Activated naive CD8-positive, alpha-beta T cell treated with anti-CD3 and anti-CD28 coated beads for 36 hours (primary cell): ENCODE measurements at places on chromosomes 1 and 21. TPM values are rescaled to one million over a fixed set of nuclear protein-coding genes. Genes with fewer than 3 reads are reported as not detected.

Gene TEX35
- not detected for total RNA-seq

Gene CYP4A22
- total RNA-seq: not detected

Gene SPATA6
- total RNA-seq: 3.0 TPM

Gene LCE6A
- not detected for total RNA-seq

Gene FCGR3B
- not detected for total RNA-seq

Gene FLG2
- not detected for total RNA-seq

Gene LENEP
- total RNA-seq: not detected

Gene NEK2
- total RNA-seq: 24.2 TPM

Gene CD5L
- not detected for total RNA-seq

Gene C21orf58
- 16.5 TPM for total RNA-seq

Gene ABCD3
- total RNA-seq: 33.3 TPM

Gene SMPDL3B
- 0.97 TPM for total RNA-seq

Gene OLFM3
- total RNA-seq: not detected

DNA sequence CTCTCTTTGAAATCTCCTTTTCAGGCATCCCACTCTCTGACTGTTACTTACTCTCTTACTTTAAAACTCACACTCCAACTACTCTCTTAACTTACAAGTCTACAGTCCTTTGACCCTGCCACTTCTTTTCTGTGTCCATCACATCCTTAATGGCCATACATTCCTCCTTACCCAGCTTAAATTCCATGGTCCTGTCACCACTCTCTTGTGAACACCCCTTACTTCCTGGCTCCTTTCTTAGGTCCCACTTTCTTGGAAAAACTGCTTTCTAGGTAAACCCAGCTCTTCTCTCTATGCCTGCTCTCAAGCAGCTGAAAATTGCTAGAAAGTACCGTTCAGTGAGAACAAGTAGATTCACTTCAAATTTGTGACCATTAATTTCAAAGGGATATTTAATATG, 109.1 kb downstream of the OLFML2B start:
- H3K27ac ChIP-seq: no peak overlapping the region
- H3K36me3 ChIP-seq: peaks cover 14% of the 10 kb centered on the region
- H3K27me3 ChIP-seq: no peaks in the 10 kb centered on the region
- H3K4me1 ChIP-seq: peaks cover 24% of the 10 kb centered on the region
- no peak overlapping the region for H3K4me3 ChIP-seq

- peak overlapping the region; percentile 100 for H3K4me3 ChIP-seq
- H3K27ac ChIP-seq: peak overlapping the region; percentile 100
- DNase-seq: peak; percentile 43
- peaks cover 31% of the 10 kb centered on the region for H3K36me3 ChIP-seq
- H3K4me1 ChIP-seq: peaks cover 44% of the 10 kb centered on the region
- peaks cover 5% of the 10 kb centered on the region for H3K27me3 ChIP-seq
These were observed 648 bp downstream of the ATP5PF start for GRCh38 chr21:25733859-25734653.

GRCh38 chr1:224387302-224387912, 30.7 kb downstream of the CNIH4 start:
- peaks cover 50% of the 10 kb centered on the region for H3K4me1 ChIP-seq
- H3K27me3 ChIP-seq: no peaks in the 10 kb centered on the region
- DNase-seq: no peak

DNA sequence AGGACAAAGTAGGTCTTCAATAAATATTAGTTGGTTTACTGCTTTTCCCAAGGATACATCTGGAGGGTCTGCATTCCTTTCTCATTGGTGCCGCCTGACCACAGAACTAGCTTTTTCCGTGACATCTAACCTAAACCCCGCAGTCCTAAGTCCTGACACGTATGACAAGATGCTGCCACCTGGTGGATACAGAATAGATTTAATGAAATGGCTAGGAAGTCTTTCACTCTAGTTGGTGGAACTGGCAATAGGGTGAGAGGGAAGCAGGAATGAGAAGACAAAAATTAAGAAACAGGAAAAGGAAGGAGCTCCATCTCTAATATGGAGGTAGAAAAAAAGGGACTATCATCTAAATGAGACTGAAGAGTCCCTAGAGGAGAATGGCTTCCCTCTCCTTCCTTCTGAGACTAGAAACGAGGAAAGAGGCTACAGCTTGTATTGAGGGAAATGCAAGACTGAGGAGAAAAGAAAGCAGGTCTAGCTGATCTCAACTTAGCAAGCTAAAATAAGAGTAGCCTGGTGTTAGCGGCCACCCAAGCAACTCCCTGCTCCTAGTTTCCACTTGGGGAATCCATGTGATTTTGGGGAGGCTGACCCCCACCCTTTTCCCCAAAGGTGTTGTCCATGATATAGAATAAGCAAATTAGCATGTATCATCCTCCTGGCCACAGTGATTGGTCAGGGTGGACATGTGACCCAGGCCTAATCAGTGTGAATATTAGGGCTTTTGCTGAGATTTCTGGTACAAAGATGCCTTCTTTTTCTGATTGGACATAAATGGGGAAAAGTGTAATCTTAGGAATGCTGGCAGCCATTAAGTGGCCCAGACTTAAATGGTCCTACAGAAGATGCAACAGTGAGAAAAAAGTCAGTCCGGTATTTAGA, 5.9 kb downstream of the RFX5 start:
- H3K27ac ChIP-seq: peak overlapping the region; percentile 0
- H3K27me3 ChIP-seq: no peaks in the 10 kb centered on the region
- H3K4me3 ChIP-seq: no peak overlapping the region
- H3K36me3 ChIP-seq: peaks cover 14% of the 10 kb centered on the region

GRCh38 chr1:98049370-98050135, 128.7 kb upstream of the DPYD start:
- H3K4me1 ChIP-seq: peaks cover 31% of the 10 kb centered on the region
- no peak for DNase-seq
- H3K4me3 ChIP-seq: peak overlapping the region; percentile 66
- no peaks in the 10 kb centered on the region for H3K36me3 ChIP-seq

- H3K27ac ChIP-seq: peak overlapping the region; percentile 59
- peak; percentile 14 for DNase-seq
- peaks cover 24% of the 10 kb centered on the region for H3K4me1 ChIP-seq
- H3K4me3 ChIP-seq: no peak overlapping the region
These were observed 14.4 kb downstream of the FRRS1 start for GRCh38 chr1:99751877-99752504.

DNA sequence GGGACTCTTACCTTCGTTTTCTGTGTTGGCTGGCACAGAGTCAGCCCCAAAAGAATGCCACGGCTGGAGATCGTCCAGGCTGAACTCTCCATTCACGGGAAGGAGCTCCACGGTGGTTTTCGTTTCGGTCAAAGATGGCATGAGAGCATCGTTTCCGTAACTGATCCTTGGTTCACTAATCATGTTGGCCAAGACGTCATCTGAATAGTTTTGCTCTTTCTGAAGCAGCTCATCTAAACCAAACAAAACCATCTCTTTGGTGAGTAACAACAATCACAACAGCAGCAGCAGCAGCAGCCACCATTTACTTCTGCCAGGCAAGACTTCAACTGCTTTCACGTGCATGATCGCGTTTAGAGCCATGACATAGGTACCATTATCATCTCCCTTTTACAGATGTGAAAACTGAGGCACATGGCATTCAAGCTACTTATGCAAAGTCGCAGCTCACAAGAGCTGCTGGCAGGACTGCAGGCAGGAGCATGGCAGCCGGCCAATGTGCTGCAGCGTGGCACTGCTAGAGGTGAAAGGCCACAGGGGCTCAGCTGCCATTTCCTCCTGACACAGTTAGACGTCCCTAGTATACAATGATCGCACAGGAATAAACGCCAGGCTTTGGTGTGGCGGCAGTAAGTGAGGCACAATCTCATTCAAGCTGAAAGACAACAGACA, 177.1 kb downstream of the GABPA start:
- no peak for DNase-seq
- H3K27me3 ChIP-seq: no peaks in the 10 kb centered on the region
- no peak overlapping the region for H3K4me3 ChIP-seq
- no peaks in the 10 kb centered on the region for H3K36me3 ChIP-seq
- no peaks in the 10 kb centered on the region for H3K4me1 ChIP-seq
- H3K27ac ChIP-seq: no peak overlapping the region

GRCh38 chr1:36093929-36094328, 5.2 kb downstream of the ADPRS start:
- no peak for DNase-seq
- peaks cover 22% of the 10 kb centered on the region for H3K36me3 ChIP-seq
- H3K4me1 ChIP-seq: peaks cover 16% of the 10 kb centered on the region
- no peaks in the 10 kb centered on the region for H3K27me3 ChIP-seq
- H3K4me3 ChIP-seq: no peak overlapping the region

- H3K4me3 ChIP-seq: no peak overlapping the region
- no peak overlapping the region for H3K27ac ChIP-seq
- H3K4me1 ChIP-seq: no peaks in the 10 kb centered on the region
These were observed 35.8 kb downstream of the NCAM2 start for GRCh38 chr21:21034036-21034435.

- no peak overlapping the region for H3K27ac ChIP-seq
- H3K27me3 ChIP-seq: no peaks in the 10 kb centered on the region
- H3K36me3 ChIP-seq: no peaks in the 10 kb centered on the region
- DNase-seq: no peak
These were observed 55.7 kb downstream of the IRF2BP2 start for GRCh38 chr1:234554218-234554697.

GRCh38 chr1:107081102-107081501, 24.6 kb downstream of the PRMT6 start:
- no peak overlapping the region for H3K27ac ChIP-seq
- H3K4me1 ChIP-seq: no peaks in the 10 kb centered on the region
- H3K27me3 ChIP-seq: peaks cover 15% of the 10 kb centered on the region

DNA sequence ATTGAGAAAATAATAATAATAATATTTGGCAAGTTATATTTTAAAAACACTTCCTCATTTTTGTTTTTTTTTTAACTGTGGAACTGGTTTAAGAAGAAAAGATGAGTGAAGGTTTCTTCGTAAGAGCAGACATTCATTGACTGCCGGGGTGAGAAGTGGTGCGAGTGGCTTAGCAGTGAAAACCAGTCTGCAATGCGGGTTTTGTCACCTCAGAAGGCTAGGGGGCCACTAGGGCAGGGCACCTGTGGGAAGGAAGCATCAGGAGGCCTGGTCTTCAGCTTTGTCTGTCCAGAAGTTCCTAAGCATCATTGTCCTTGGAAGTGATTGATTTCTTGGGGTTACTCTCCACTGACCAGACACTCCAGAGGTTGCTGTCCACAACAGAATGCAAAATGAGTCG, 339.2 kb downstream of the ZNF326 start:
- H3K4me1 ChIP-seq: peaks cover under 1% of the 10 kb centered on the region
- DNase-seq: no peak
- no peaks in the 10 kb centered on the region for H3K27me3 ChIP-seq
- no peak overlapping the region for H3K27ac ChIP-seq
- H3K36me3 ChIP-seq: no peaks in the 10 kb centered on the region
- H3K4me3 ChIP-seq: no peak overlapping the region

GRCh38 chr1:64001038-64001437, 202.4 kb upstream of the UBE2U start:
- no peak overlapping the region for H3K27ac ChIP-seq
- H3K36me3 ChIP-seq: no peaks in the 10 kb centered on the region
- H3K4me1 ChIP-seq: no peaks in the 10 kb centered on the region
- peaks cover 16% of the 10 kb centered on the region for H3K27me3 ChIP-seq
- DNase-seq: no peak

GRCh38 chr1:41382480-41383090, 21.4 kb downstream of the FOXO6 start:
- no peak for DNase-seq
- peaks cover 8% of the 10 kb centered on the region for H3K4me1 ChIP-seq
- H3K27ac ChIP-seq: no peak overlapping the region
- H3K4me3 ChIP-seq: peak overlapping the region; percentile 48
- H3K27me3 ChIP-seq: peaks cover 68% of the 10 kb centered on the region
- H3K36me3 ChIP-seq: no peaks in the 10 kb centered on the region

DNA sequence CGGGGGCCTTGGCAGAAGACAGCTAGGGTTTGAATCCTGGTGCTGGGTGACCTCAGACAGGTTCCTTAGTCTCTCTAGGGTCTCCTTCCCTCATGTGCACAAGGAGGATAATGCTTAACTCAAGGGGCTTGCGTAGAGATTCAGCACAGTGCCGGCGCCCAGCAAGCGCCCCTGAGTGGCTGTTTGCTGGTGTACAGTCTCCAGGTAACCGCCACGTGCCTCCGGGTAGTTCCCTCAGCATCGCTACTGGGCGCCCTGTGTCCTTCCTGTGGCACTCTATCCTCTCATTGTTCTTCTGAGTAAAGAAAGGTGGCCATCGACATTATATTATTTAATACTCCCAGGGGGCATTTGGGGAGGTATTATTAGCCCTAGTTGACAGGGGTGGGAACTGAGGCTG, 80.9 kb downstream of the NENF start:
- H3K36me3 ChIP-seq: no peaks in the 10 kb centered on the region
- no peak overlapping the region for H3K4me3 ChIP-seq
- H3K4me1 ChIP-seq: peaks cover 5% of the 10 kb centered on the region
- no peak for DNase-seq
- H3K27me3 ChIP-seq: peaks cover 65% of the 10 kb centered on the region
- no peak overlapping the region for H3K27ac ChIP-seq

GRCh38 chr1:209319057-209319432, 264.5 kb upstream of the CAMK1G start:
- no peak for DNase-seq
- H3K4me1 ChIP-seq: no peaks in the 10 kb centered on the region

- H3K27me3 ChIP-seq: peaks cover 16% of the 10 kb centered on the region
- no peak overlapping the region for H3K27ac ChIP-seq
- H3K4me1 ChIP-seq: peaks cover 6% of the 10 kb centered on the region
These were observed 159.9 kb upstream of the AJAP1 start for GRCh38 chr1:4494558-4494957.

GRCh38 chr1:234495231-234495990, 16.4 kb upstream of the TARBP1 start:
- peaks cover 34% of the 10 kb centered on the region for H3K4me1 ChIP-seq
- peaks cover 14% of the 10 kb centered on the region for H3K27me3 ChIP-seq
- no peak for DNase-seq
- no peaks in the 10 kb centered on the region for H3K36me3 ChIP-seq

- no peak overlapping the region for H3K4me3 ChIP-seq
- no peak for DNase-seq
- H3K27me3 ChIP-seq: no peaks in the 10 kb centered on the region
- peaks cover 19% of the 10 kb centered on the region for H3K36me3 ChIP-seq
- peaks cover 25% of the 10 kb centered on the region for H3K4me1 ChIP-seq
These were observed 34.7 kb downstream of the RNF11 start for GRCh38 chr1:51270751-51271150.

DNA sequence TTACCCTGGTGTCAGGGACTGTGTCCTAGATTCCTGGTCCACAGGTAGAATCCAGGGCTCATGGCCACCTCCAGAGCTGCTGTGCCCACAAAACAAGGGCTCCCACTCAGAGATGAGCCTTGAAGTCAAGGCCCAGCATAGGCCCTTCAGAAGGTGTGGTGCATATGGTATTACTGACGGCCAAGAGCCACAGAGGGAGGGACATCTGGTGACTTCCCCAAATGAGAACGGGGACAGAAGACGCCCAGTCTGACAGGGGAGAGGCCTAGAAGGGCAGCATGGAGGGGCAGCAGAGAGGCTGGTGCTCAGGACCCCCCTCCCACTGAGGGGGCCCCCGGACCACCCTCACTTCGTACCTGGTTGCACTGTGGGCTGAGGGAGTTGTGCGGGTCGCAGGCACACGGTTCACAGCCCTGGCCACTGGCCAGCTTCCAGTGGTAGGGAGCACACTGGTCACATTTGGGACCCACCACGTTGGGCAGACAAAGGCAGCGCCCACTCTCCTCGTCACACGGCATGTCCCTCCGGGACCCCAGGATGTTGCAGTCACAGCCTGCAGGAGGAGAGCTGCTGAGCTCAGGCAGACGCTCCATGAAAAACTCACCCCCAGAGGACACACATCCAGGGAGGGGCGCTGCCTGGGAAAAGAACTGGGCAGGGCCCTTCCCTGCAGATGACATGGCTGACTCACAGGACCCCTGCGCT, 25.0 kb downstream of the LAMB3 start:
- no peaks in the 10 kb centered on the region for H3K36me3 ChIP-seq
- H3K27ac ChIP-seq: no peak overlapping the region
- no peak overlapping the region for H3K4me3 ChIP-seq
- no peaks in the 10 kb centered on the region for H3K27me3 ChIP-seq
